ENCODE measurements at places on chromosomes 7 and 10.

GRCh38 chr7:52482076-52482475 is 553.4 kb upstream of the POM121L12 start:
- DNase-seq = no peak

GRCh38 chr7:105590793-105591192 is 9.5 kb upstream of the EFCAB10 start:
- DNase-seq = no peak

- DNase-seq = no peak
These were observed 51.7 kb downstream of the SNX10 start for GRCh38 chr7:26343320-26343832.

DNA sequence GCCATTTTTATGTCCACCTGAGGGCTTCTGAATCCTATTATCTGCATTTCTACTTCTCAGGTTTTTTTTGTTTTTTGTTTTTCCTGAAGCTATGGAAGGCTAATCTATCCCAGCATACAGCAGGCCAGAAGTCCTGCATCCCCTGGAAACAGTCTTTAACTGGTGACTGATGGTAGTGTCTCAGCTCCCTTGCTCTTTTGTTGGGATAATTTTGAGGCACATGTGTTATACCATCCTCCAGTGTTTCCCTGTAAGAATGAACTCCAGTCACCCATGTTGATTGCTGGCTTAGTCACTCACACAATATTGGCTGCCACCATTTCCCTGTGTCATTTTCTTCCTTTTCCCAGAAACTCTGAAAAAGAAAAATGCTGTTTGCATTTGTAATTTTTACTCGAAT is 1094.0 kb upstream of the LRRN3 start:
- DNase-seq = no peak

DNA sequence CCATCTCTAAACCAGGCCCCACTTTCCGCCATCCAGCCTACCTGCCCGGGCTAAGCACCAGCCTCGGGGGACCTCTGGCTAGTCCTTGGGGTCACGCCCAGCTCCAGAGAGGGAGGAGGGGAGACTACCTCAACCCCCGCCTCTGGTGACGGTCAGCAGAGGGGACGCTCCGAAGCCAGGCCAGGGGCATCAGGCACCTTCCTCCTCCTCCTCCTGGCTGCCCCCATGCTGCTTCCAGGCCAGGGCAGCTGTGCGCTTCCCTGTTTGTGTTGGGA is 4.0 kb upstream of the SMARCD3 start:
- no peak for DNase-seq

DNA sequence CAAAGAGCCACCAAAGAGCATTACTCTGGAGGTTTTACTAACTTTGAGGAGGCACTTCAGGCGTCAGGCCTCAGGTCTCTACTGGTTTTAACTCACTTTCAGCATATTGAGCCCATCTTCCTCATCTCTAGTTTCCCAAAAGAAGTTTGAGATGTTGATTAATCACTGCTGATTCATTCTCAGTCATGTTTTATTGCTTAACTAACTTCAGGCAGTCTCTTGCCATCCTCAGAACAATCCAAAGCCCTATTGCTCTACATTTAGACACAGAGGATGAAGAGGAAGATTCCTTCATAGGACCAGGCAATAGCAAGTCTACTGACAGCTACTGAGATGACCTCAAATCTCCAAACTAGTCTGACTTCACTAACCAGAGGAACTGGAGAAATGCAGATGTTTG is 39.1 kb upstream of the BET1 start:
- no peak for DNase-seq

GRCh38 chr7:140607441-140607989 is 33.1 kb downstream of the DENND2A start:
- peak; percentile 28 for DNase-seq

DNA sequence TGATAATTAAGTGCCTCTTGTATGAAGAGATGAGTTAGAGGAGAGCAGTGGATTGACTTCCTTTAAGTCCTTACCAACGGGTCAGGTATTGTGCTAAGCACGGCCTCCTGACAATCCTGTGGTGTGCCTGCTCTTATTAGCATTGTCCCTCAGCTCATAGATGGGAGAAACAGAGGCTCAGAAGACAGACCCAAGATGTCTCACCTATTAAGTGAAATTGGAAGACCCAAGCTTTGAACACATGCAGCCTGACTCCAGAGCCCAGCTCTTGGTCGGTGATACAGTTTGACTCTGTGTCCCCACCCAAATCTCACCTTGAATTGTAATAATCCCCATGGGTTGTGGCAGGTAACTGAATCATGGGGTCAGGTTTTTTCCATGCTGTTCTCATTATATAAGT is 53.8 kb downstream of the CCDC3 start:
- DNase-seq = no peak

- no peak for DNase-seq
These were observed 57.2 kb downstream of the MAD1L1 start for GRCh38 chr7:2175514-2175913.

GRCh38 chr7:146397141-146397540 is 280.5 kb downstream of the CNTNAP2 start:
- no peak for DNase-seq

DNA sequence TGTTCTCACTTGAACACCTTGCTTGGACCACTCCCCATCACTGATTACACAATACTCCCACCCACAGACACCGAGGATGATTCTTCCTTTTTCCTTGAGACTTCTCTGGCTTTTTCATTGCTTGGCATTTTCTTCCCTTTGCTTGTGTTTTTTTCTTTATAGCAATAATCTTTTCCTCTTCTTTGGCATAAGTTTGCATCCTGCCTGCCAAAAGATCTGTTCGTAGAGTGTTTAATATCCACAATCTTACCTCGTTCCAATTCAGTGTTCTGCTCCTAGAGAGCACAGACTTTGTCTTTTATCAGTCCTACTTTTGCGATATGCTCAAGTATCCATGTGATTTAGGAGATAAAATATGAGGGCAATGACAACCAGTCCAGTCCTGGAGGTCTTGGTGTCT is 303.3 kb upstream of the CDC14C start:
- no peak for DNase-seq

DNA sequence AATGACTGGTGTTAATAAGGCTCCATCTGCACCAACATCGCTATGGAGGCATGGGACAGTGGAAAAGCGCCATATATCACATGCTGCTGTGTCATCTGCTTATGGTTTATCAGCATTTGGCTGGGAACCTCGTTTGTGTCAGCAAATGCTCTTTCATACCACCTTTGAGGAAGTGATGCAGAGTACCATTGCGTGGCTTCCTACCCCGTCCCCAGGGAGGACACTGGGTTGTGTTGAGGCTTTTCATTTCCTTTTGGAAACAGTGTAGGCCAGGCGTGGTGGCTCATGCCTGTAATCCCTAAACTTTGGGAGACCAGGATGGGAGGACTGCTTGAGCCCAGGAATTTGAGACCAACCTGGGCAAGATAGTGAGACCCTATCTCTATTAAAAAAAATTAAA is 6.8 kb downstream of the TACR2 start:
- no peak for DNase-seq
